Cardiac ventricle fibroblast (primary cell): ENCODE measurements at places on chromosomes 7 and 10. TPM values are rescaled to one million over a fixed set of nuclear protein-coding genes. Genes with fewer than 3 reads are reported as not detected.

Gene SCART1
- total RNA-seq: 0.73 and 2.2 TPM in 2 replicates

Gene GNAT3
- total RNA-seq: not detected in 2 replicates

Gene NUTM2A
- 0.06 TPM in 1 of 2 replicates, not detected in the other for total RNA-seq

Gene PPA1
- 129 and 155 TPM in 2 replicates for total RNA-seq
